AG10803 (cell line): ENCODE measurements at places on chromosomes 6 and 20.

DNA sequence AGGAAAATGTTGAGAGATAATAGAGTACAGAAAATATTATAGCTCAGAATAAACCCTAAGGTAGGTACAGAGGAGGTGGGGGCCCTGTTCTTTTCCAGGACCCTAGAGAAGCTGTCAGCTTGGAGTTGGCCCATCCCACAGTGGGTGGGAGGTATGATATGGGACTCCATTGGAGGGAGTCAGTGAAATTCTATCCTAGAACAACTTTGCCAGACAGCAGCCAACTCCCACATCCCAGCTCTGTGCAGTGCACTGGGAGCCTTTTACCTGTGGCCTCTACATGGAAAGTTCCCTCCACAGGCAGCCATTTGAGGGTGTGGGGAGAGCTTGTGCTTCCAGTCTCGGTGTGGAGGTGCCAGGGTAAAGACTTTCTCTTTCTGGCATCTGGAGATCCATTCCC is 36.8 kb upstream of the CLIC5 start:
- no peak for DNase-seq

DNA sequence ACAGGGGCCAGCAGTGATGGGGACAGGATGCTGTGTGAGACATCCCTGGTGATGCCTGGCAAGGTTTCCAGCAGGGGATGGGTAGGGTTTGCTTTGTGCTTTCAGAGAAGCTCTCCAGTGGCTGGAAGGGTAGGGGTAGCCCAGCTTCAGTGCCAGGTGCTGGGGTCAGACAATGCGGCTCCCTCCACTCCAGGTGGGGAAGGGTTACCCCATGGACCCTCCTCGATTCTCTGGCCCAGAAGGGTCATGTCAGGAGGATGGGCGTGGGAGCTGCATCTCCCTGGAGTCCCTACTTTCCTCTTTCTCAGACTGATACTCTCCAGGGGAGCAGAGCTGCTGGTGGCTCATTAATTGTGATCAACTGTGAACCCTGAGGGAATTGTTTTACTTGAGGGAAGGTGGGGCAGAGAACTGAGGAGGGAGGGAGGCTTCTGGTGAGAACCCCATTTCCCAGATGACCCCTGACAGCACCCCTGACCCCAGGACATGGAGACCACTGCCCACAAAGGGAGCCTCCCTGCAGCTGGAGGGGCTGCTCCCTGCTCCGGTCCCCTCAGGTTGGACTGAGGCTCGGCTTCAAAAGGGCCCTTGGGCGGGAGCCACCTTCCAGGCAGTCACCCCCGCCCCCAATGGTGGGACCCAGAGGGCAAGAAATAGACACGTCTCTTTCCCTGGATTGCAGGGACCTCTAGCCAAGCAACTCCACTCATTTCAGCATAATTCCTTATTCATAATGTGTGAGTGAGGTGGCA is 100.9 kb upstream of the BHLHE23 start:
- no peak for DNase-seq

DNA sequence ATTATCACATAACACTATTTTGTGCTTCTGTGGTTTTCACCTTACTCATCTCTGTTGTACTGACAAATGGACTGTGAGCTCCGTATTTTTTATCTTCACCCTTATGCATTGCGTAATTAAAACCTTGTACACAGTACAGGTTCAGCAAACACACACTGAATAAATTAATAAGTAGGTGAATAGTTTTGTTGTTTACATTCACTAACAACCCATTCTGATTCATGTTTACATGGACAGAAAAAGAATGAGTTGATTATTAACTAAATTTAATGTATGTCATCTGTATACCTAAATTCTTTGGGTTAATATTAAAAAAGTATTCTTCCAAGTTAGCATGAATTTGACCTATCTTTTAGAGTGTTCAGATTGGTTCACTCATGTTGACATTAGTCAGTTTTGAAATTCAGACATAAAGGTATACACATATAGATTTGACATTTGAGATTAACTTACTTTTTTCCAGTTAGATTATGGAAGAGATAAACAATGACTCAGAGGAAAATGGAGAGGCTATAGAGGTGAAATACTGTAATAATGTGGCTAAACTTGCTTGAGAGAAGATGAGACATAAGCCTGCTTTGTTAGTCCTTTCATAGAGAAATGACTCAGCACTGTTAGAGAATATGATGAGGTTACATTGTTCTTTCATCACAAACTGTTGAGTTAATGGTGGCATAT is 541.7 kb upstream of the FLRT3 start:
- peak; percentile 68 for DNase-seq

DNA sequence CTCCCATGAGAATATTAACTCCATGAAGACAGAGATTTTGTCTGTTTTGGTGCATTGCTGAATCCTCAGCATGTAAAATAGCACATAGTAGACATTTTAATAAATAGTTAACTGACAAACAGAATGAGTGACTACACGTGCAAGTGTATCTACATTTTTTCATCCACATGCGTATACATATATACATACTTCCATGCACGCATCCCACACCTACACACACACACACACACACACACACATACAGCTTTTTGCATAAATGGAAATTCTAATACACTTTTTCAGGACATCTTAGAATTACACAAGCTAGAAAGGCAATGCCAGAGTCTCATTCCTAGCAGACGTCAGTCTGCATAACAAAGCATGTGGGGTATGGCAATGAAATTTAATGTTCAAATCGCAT is 139.7 kb upstream of the LRFN2 start:
- no peak for DNase-seq

- DNase-seq = no peak
Measured at GRCh38 chr6:84860920-84861319, 96.5 kb upstream of the TBX18 start.
